Cardiac septum (tissue), 1 donor: ENCODE measurements at places on chromosomes 3 and 15.

DNA sequence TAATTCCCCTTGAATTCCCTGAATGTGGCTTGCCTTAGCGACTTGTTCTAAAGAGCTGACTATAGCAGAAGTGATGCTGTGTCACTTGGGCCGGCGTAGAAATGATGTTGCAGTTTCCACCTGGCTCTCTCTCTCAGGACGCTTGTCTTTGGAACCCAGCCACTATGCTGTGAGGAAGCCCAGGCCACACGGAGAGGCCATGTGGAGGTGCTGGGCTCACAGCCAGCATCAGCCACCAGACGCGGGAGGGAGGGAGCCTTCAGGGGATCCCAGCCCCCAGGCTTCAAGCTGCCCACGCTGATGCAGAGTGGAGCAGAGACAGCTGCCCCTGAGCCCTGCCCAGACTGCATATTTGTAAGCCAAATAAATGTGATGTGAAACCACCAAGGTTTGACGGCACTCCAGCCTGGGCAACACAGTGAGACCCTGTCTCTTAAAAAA, 18.6 kb downstream of the RNU5B-1 start:
- peak; percentile 83 for DNase-seq

DNA sequence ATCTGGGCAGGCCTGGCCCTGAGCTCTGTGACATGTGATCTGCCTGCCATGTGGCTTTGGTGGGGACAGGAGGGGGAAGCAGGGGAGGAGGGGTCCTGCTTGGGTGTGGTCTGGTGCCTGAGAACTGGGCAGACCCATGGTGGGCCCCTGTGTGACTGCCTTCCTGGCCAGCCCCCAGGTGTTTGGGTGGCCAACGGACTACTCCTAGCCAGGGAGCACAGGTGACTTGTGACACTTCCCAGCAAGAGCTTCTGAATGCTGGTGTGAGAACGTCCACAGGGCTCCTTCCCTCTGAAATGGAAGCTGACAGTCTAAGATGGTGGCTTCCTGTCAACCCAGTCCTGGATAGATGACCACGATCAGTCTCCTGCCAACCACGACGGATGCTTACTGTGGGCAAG, 136.1 kb upstream of the MEF2A start:
- DNase-seq = peak; percentile 63

DNA sequence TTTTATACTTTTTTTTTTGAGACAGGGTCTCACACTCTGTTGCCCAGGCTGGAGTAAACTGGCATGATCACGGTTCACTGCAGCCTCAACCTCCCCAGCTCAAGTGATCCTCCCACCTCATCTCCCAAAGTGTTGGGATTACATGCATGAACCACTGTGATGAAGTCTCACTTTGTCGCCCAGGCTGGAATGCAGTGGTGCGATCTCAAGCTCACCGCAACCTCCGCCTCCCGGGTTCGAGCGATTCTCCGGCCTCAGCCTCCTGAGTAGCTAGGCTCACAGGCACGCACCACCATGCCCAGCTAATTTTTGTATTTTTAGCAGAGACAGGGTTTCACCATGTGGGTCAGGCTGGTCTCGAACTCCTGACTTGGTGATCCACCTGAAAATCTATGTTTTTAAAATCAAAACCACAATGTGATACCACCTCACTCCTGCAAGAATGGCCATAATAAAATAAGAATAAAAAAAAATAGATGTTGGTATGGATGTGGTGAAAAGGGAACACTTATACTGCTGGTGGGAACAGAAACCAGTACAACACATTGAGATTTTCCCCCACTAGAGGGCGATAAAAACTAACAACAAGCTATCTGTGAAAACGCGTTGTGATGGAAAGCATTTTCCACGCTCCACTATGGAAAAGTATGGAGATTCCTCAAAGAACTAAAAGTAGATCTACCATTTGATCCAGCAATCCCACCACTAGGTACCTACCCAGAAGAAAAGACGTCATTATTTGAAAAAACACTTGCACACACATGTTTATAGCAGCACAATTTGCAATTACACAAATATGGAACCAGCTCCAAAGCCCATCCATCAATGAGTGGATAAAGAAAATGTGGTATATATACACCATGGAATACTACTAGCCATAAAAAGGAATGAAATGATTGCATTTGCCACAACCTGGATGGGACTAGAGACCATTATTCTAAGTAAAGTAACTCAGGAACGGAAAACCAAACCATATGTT, 26.8 kb upstream of the OCA2 start:
- peak; percentile 31 for DNase-seq

- DNase-seq = no peak
These were observed 134.8 kb upstream of the TTC14 start for GRCh38 chr3:180467177-180467576.

DNA sequence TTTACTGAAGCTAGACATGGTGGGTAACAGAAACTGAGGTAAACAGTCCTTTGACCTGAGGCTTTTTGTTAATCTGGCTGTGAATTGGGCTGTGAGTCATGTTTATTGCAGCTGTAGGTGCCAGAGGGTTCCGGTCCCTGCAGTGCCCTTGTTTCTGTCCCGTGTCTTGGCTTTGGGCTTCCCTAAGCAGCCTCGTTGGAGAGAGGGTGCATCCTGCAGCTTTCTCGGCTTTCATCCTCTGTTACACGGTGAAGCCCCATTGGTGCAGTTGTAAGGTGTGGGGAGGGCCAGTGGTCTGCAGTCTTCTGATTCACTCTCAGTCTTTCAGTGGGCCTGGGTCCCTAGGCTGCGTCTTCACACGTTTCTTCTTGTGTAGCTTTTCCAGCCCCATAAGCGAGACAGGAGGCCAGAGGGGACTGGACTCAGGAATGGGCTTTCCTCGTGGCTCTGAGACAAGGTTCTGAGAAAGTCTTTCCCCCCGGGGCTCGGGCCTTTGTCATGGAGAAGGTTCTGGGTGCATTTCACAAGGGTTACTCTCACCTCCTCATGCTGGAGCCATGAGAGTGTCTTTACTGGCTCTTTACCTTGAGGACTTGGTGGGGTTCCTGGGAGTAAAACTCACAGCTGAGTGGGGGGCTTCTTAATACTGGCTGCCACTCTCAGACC, 33.1 kb downstream of the ASB7 start:
- DNase-seq = no peak

DNA sequence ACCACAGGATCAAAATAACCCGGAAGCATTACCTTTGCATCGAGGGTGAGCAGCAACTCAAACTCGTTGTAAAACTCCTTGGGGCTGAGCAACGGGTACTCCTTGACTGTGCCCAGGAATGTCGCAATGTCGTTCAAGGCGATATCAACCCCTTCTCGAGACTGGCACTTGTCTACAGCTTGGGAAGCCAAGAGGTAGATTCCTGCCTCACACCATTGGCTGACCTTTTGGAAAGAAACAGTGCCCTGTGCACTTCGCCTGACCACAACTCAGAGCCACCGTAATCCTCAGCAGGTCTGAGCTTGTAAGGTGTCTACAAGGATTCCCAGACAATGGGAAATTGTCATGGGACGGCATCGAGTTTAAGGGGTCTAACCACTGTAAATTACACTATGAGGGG, 43.9 kb downstream of the B3GNT5 start:
- DNase-seq = no peak

DNA sequence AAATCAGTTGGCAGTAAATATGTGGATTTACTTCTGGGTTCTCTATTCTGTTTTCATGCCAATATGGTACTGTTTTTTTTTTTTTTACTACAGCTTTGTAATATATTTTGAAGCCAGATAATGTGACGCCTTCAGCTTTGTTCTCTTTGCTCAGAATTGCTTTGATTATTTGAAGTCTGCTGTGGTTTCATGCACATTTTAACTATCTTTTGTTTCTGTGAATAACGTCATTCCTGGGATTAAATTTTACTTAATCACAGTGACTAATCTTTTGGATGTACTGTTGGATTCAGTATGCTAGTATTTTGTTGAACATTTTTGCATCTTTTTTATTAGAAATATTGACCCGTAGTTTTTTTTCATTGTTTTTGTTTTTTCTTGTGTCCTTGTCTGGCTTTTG, 576.5 kb downstream of the ZNF385D start:
- DNase-seq = no peak

- DNase-seq = no peak
These were observed 46.9 kb upstream of the CHD2 start for GRCh38 chr15:92853222-92853621.

GRCh38 chr3:119891944-119892721, 110.2 kb downstream of the NR1I2 start:
- DNase-seq = no peak

DNA sequence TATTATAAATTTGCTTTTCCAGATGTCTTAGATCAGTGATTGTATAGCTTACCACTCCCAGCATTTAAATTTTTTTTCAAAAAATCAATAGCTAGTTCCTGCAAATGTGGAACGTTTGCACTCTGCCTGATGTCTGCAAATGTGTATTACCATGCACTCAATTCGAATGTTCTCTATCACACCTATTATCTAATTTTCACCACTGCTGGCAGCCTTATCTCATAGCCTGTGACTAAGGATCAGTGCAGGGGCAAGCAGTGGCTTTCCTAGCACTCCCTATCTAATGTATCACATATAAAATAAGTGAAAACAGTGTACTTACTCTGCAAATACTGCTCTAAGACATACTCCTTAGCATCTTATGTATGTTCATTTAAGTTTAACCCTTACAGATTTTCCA, 196.3 kb upstream of the PLSCR5 start:
- DNase-seq = no peak

DNA sequence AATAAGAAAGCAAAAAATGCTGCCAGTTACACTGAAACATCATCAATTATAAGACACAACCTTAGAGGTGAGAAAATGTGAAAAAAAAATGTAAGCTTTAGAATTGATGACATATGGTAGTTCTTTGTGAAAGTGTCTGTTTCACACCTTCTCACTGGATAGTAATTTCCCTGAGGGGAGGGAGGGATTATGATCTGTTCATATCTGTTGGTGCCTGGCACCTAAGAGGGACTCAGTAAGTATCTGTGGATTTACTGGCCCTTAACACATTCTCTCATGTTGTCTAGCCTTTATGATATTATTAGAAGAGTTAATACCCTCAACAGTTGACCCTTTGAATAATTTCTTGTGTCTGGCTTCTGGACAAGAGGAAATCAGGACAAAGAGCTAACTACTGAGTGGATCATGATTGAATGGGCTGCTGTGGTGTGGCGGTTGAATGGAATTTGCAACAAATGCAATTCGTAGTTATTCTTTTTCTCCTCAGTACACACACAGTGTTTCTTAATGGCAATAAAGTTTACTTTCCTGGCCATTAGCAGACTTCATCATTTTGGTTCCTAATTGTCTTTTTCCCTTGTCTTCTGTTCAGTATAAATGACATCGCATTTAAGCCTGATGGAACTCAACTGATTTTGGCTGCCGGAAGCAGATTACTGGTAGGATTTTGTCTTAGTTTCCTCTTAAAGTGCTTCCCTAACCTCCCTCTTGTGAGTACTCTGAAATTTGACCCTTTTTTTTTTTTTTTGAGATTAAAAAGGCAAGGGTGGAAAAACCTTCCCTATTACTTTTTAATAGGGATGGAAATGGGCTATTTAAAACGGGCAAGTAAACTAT, 9.5 kb downstream of the IFT122 start:
- no peak for DNase-seq

DNA sequence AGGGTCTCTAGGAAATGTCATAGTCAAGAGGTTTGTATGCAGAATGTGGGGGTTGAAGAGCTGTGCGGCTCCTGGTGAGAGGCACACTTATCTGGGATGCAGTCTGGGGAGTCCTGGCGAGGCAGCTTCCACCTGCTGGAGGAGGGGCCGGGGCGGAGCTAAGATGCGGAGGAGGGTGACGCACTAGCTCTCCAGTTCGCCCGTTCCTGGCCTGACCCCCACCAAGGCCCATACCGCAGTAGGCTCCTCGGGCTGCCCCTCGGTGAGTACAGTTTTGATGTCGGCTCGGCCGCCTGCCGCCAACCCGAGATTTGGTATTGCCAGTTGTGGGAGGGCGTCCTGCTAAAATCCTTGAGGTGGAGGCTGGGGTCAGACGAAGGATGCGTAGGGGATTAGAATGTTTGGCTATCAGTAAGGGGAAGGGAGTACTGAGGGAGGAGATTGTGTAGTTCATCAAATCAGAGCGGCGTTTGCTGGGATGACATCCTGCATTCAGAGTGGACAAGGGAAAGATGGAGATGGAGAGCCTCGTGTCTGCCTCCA, at the start of gene SCG5:
TSS of gene SCG5 (plus strand) at position 194 of the 543 bp plus-strand sequence. CDS start 1,883 bp downstream, outside the sequence.
- no peak for DNase-seq

DNA sequence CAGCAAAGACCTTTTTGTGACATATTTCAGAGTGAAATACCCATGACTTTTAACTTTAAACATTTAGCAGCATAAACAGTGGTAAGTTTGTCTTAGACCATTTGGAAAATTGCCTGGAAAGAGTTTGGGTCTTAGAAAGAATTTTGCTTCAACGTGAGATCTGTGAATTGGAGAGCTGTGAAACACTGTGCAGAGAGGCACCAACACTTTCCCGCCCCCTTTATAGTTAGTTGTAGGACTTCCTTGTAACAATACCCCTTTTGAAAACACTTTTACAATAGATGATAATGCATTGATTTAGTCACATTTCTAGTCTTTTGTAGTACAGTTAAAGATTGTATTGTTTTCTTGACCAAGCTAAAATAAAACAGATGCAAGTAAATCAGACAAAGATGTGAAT, 43.5 kb upstream of the MBNL1 start:
- DNase-seq = no peak

- no peak for DNase-seq
These were observed 76.5 kb downstream of the B3GNT5 start for GRCh38 chr3:183329543-183329942.

DNA sequence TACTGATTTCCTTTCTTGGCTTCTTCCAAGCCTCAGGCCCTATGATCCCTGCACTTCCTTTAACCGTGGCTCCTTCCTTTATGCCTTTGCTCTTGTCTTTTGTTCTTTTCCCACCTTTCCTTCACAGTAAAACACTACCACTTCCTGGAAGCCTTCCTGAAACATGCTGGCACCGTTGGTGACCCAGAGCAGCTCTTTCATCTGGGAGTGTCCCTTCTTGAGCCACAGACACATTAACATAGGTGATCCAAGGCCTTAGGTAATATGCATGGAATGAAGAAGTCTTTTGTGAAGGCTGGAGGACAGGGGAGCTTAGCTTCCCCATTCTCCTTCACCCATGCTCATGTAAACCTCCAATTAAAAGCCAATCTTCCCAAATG, 39.4 kb downstream of the AMOTL2 start:
- no peak for DNase-seq

DNA sequence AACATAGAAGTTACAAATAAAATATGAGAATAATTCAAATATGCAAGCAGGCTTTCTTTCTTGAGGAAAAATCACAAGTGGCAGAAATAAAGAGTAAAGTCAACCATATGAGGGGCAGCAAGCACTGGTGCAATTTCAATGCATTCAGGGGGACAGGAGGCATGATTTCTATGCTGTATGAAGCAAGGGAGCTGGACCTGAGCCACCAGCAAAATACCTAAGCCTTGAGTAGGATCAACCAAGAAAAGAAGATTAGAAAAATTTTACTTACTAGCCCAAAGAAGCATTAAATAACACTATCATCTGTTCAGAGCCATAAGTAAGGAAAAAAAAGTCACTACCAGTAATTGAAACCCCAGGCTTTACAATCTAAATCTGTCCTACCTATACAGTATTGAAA, 6.3 kb downstream of the ADGRG7 start:
- DNase-seq = no peak

DNA sequence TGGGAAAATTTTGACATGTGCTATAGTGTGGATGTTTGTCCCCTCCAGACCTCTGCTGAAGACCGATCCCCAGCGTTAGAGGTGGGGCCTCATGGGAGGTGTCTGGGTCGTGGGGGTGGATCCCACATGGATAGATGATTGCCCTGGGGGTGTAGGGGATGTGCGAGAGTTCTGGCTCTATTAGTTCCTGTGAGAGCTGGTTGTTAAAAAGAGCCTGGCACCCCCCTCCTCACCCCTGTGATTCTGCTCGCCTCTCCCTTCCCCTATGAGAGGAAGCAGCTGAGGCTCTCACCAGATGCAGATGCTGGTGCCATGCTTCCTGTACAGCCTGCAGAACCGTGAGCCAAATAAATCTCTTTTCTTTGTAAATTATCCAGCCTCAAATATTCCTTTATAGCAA, 67.4 kb downstream of the ATP10A start:
- DNase-seq = no peak
